CD8-positive, alpha-beta memory T cell (primary cell): ENCODE measurements at places on chromosomes 2 and 18. TPM values are rescaled to one million over a fixed set of nuclear protein-coding genes. Genes with fewer than 3 reads are reported as not detected.

- no peak overlapping the region for H3K27ac ChIP-seq
- DNase-seq, result no peak
- H3K27me3 ChIP-seq, result no peaks in the 10 kb centered on the region
- H3K36me3 ChIP-seq, result no peaks in the 10 kb centered on the region
- H3K4me3 ChIP-seq, result no peak overlapping the region
- H3K4me1 ChIP-seq, result no peaks in the 10 kb centered on the region
Measured at GRCh38 chr18:62771494-62772270, 56.3 kb downstream of the PHLPP1 start.

- no peak overlapping the region for H3K4me3 ChIP-seq
- no peak overlapping the region for H3K27ac ChIP-seq
- no peaks in the 10 kb centered on the region for H3K36me3 ChIP-seq
- no peaks in the 10 kb centered on the region for H3K27me3 ChIP-seq
Measured at GRCh38 chr2:197941715-197942114, 137.3 kb downstream of the PLCL1 start.

DNA sequence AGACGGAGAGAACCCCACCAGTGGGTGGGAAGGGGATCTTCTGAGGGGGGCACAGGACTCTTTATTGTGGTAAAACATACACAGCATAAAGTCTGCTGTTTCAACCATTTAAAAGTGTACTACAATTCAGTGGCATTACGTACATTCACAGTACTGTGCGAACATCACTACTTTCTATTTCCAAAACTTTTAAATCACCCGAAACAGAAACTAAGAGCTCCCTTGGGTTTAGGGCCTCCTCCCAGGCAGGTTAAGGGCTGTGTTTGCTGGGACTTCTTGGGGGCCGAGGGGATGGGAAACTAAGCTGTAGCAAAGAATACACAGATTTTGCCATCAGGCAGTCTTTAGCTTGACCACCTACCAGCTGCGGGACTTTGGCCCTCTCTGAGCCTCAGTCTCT lies 242.0 kb downstream of the HAUS1 start:
- no peak overlapping the region for H3K4me3 ChIP-seq
- DNase-seq, result no peak
- H3K27ac ChIP-seq, result no peak overlapping the region

DNA sequence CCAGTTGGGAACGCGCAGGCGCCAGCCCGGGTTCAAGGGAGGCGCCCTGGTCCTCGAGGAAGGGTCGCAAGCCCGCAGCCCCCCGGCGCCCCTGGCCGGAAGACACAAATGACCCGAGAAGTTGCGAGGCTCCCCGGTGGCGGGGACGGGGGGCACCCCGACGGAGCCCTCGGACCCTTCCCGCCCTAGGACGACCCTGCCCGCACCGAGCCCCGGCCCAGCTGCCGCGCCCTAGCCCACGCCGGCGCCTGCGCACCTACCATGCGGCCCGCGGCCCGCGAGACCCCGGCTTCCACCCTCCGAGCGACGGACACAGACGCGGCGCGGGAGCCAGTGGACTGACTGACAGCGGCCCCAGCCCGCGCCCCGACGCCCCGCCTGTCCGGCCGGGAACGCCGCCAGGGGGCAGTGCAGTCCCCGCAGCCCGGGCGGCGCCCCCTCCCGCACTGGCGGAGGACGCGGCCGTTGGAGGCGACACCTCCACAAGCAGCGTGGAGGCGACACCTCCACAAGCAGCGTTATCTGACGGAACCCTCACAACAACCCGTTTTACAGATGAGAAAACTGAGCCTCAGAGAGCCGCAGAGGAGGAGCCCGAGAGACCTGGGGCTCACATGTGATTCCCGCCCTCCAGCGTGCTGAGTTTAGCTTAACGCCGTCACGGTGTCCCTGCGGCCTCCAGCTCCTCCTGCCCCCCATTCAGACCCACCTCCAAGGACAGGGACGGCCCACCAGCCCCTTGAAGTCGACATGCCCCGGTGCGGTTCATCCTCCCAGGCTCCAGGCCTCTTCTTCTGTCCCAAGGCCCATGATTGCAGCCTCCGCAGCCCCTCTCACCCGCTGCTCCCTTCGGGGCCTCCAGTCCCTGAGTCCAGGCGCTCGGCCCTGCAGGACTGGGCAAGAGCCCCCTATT lies at the start of gene NMUR1:
Gene NMUR1 (minus strand): TSS at position 347 of the 913 bp plus-strand sequence. CDS start 84 bp downstream, at position 263.
- peak; percentile 64 for DNase-seq
- H3K4me1 ChIP-seq, result peaks cover 27% of the 10 kb centered on the region
- no peaks in the 10 kb centered on the region for H3K36me3 ChIP-seq

DNA sequence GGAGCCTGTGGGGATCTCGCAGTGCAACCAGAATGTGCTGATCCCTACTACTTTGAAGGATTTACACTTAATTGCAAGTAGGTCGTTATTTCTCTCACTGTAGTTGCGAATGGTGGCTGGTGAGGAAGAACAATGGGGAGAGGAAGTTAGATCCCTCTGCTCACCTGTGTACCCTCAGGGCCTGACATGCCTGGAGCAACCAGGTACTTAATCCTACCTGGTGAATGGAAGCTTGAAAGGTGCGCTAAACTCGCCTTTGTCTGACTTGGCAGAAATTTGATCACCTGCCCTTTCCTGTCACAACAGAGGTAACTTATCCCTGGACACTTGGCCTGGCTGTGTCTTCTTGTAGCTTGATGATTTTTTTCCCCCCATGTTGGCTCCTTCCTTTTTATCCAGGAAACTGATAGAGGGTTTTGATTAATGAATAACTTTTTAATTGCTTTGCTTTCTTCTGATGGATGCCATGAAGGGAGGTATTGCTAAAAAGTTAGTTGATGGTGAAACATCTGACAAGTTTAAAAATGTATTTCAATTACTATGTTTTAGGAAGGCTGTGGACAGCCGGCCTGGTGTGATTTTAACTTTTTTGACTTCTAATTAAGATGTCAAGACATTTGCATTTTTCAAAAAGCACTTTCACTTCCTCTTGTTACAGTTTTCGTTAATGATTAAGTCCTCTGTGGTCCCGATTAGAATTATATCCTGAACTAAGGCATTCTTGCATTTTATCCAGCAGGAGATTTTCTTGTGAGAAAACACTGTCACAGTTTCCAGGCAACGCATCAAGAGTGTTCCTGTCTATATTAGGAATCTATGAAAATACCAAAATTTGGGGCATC lies 9.2 kb downstream of the SGPP2 start:
- H3K27me3 ChIP-seq, result no peaks in the 10 kb centered on the region
- no peaks in the 10 kb centered on the region for H3K36me3 ChIP-seq
- no peak overlapping the region for H3K4me3 ChIP-seq
- no peak overlapping the region for H3K27ac ChIP-seq
- no peak for DNase-seq
- H3K4me1 ChIP-seq, result no peaks in the 10 kb centered on the region

DNA sequence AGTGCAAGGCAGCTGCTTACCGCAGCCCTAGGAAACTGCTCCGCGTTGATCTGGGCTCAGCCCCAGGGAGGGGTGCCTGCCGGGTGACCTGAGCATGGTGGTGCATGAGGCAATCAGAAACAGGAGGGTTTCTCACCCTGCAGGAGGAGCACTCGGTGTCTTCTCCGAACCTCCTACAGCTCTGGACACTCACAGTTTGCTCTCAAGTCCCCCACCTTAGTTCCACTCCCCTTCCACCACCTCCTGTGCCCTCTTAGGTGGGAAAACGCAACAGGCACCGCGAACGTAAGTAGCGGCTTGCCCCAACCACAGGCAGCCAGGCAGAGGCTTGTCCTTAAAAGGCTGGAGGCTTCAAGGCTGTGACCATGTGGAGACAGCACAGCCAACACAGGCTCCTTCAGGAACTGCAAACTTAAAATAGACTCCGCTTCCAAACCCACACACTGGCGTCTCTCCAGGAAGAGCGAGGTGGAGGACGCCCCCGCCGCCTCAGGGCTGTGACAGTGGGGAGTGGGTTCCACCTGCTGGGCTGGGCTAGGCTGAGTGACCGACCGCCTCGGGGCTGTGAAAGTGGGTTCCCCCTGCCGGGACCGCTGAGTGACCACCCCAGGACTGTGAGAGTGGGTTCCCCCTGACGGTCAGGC lies 71.6 kb downstream of the NDUFA10 start:
- H3K4me1 ChIP-seq, result no peaks in the 10 kb centered on the region
- no peak for DNase-seq
- H3K4me3 ChIP-seq, result no peak overlapping the region
- no peaks in the 10 kb centered on the region for H3K36me3 ChIP-seq

- no peak overlapping the region for H3K4me3 ChIP-seq
- H3K27ac ChIP-seq, result no peak overlapping the region
- no peak for DNase-seq
- no peaks in the 10 kb centered on the region for H3K4me1 ChIP-seq
- no peaks in the 10 kb centered on the region for H3K27me3 ChIP-seq
- no peaks in the 10 kb centered on the region for H3K36me3 ChIP-seq
Measured at GRCh38 chr2:62450716-62451191, 55.2 kb downstream of the TMEM17 start.

- no peak overlapping the region for H3K4me3 ChIP-seq
- no peaks in the 10 kb centered on the region for H3K36me3 ChIP-seq
- no peaks in the 10 kb centered on the region for H3K4me1 ChIP-seq
- H3K27ac ChIP-seq, result no peak overlapping the region
Measured at GRCh38 chr2:39080152-39080551, 40.7 kb downstream of the SOS1 start.

DNA sequence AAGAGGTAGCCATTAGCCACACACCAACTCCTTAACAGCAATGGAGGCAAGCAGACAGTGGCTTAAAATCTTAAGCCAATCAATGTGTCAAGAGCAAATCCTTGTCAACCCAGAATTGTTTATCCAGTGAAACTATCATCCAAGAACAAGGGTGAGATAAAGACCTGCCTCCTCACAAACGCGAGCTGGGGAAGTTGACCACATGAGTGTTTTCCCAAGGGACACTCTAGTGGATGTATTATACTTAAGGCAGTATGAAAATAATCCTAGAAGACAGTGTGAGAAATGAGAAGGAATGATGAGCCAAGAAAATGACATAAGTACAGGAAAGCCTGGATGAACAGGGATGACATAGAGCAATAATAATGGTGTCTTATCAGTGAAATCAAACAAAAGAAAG lies 209.6 kb downstream of the TWIST2 start:
- peaks cover 5% of the 10 kb centered on the region for H3K36me3 ChIP-seq
- no peaks in the 10 kb centered on the region for H3K4me1 ChIP-seq
- no peak overlapping the region for H3K27ac ChIP-seq
- H3K27me3 ChIP-seq, result no peaks in the 10 kb centered on the region

GRCh38 chr2:178859730-178860129 lies 52.5 kb upstream of the TTN start:
- H3K27ac ChIP-seq, result no peak overlapping the region
- no peaks in the 10 kb centered on the region for H3K4me1 ChIP-seq
- no peak for DNase-seq
- H3K36me3 ChIP-seq, result no peaks in the 10 kb centered on the region
- no peaks in the 10 kb centered on the region for H3K27me3 ChIP-seq

DNA sequence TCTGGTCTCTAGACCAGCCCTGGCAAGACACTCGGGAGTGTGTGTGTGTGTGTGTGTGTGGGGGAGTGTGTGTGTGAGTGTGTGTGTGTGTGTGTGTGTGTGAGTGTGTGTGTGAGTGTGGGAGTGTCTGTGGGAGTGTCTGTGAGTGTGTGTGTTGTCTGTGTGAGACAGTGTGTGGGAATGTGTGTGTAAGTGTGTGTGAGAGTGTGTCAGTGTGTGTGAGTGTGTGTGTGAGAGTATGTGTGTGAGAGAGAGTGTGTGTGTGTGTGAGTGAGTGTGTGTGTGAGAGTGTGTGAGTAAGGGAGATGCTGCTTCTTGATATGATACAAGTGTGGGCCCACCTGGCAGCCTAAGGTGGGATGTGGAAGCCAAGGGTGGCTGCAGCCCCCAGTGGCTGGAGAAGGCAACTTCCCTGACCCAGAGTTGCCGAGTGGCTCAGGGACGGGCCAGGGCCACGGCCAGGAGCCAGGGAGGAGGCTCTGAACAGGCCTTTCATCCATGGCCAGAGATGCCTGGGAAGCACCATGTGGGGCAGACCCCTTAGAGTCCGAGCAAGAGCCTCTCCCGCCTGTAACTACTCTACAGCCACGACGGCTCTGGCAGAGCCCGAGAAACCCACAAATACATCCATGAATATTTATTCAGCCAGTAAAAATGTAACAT lies 159.3 kb upstream of the MYCN start:
- no peak overlapping the region for H3K27ac ChIP-seq
- H3K36me3 ChIP-seq, result no peaks in the 10 kb centered on the region
- no peaks in the 10 kb centered on the region for H3K27me3 ChIP-seq
- no peak for DNase-seq

DNA sequence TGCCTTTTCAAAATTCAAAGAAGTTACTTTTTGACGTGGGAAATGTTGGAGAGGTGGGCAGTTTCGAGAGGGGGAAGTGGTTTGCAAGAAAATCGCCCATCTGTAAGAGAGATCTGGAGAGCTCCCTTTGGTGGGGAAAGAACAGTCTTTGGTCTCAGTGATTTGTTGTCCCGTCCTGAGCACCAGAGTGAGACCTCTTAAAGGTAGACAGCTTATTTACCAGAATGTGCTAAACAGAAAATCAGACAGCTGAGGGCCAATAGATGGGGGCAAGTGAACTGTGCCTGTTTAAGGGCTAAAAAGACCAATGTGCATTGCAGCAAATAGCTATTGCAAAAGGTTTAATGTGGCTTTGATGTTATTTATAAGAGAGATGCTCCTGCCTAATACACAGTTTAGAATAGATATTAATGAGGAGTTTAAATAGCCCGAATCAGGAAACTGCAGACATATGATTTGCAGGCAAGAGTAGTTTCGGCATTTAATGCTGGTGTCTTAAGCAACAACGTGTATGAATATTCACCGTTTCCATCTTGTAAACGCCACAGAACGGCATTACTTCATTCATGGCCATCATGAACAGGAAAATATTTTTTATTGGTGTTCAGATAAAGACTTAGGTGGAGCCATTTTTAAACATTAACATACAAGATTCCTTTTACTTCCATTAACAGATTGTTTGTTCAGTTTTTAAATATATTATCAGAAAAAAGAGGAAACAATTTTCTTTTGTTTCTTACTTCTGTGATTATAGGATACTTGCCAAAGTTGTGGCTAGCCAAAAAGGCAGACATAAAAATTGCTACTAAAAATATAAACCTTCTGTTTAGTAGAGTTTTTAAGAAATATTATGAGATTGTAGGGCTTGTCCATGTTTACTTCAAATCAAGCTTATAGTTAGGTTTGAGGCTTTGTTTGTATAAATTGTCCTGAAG lies 29.6 kb downstream of the ARHGAP15 start:
- no peak overlapping the region for H3K4me3 ChIP-seq
- peaks cover 9% of the 10 kb centered on the region for H3K36me3 ChIP-seq
- H3K27me3 ChIP-seq, result no peaks in the 10 kb centered on the region
- no peak for DNase-seq
- no peak overlapping the region for H3K27ac ChIP-seq

DNA sequence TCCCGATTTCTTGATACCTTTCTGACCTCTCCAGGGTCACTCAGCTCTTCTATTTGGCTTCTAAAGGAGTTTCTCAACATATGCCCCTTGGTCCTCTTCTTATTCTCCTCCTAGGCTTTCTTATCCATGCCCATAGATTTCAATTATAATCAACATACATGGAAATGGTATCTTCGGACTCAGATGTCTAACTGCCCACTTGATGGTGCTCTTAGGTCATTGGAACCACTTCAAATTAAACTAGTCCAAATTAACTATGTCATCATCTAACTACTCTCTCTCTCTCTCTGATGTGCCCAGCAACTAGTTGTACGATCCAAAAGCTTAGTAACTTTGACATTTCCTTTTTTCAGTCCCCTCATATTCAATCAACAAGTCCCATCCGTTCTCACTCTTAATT lies 43.2 kb upstream of the GPR75 start:
- no peaks in the 10 kb centered on the region for H3K27me3 ChIP-seq
- H3K27ac ChIP-seq, result no peak overlapping the region
- H3K4me3 ChIP-seq, result no peak overlapping the region
- peaks cover 51% of the 10 kb centered on the region for H3K36me3 ChIP-seq
- no peaks in the 10 kb centered on the region for H3K4me1 ChIP-seq

Gene ASB18
- total RNA-seq, result not detected

Gene SELENOI
- 58.4 TPM for total RNA-seq

Gene CCDC178
- not detected for total RNA-seq

Gene FN1
- total RNA-seq, result 0.31 TPM

Gene TCF23
- not detected for total RNA-seq
